Motor neuron (in vitro differentiated cells): ENCODE measurements at places on chromosomes 5 and 9. TPM values are rescaled to one million over a fixed set of nuclear protein-coding genes. Genes with fewer than 3 reads are reported as not detected.

DNA sequence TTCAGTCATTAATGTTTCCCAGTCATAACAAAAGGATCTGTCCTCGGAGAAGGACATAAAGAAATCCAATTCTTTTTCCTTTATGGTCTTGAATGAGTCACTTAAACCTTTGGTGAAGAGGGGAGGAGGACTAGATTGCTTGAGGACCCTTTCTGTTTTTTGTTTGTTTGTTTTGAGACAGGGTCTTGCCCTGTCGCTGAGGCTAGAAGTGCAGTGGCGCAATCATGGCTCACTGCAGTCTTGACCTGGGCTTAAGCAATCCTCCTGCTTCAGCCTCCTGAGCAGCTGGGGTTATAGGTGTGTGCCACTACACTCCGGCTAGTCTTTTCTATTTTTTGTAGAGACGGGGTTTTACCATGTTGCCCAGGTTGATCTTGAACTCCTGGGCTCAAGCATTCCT, 12.3 kb downstream of the TIGD6 start:
- ATAC-seq: no peak

DNA sequence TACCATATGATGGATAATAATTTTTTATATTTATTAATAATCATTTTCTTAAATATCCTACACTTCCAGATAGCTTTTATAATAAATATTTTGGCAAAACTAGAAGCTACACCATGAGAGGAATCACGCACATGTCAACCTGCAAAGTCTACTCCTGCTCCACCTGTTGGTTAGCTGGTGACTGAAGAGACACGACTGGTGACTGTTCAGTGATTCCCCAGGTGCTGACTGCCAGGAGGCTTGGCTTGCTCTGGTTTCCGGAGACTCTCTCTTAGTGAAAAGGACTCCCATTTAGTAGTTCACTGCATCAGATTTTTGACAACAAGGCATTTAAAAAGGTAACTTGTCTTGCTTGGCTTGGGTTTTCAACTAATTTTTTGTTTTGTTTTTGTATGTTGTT, 20.9 kb downstream of the GZMA start:
- no peak for ATAC-seq

- ATAC-seq: no peak
These were observed 6.0 kb downstream of the RPL12 start for GRCh38 chr9:127444921-127445850.

GPR151 gene
- 4.9 and 5.7 TPM in 2 replicates for total RNA-seq

DNA sequence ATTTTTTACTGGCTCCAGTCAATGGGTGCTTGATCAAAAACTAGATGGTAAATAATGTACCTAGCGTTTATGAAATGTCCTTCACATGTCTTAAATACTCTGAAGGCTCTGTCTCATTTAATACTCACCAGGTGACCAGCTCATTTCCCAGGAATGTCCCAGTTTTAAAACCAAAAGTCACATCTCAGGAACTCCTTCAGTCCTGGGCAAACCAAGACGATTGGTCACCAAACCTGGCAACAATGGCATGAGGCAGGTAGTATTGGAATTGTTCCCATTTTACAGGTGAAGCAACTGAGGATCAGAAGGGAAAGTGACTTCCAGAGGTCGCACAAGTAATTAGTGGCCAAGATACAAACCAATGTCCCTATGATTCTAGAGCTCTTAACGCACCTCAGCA, 27.7 kb downstream of the SMIM23 start:
- ATAC-seq: no peak

GABRP gene
- 0.31 TPM in 1 of 2 replicates, not detected in the other for total RNA-seq
